C1 segment of cervical spinal cord (tissue), 14 donors: ENCODE measurements at places on chromosomes 2 and 18.
A peak's percentile ranks its signal among the peaks of the same experiment; 100 is the strongest.

DNA sequence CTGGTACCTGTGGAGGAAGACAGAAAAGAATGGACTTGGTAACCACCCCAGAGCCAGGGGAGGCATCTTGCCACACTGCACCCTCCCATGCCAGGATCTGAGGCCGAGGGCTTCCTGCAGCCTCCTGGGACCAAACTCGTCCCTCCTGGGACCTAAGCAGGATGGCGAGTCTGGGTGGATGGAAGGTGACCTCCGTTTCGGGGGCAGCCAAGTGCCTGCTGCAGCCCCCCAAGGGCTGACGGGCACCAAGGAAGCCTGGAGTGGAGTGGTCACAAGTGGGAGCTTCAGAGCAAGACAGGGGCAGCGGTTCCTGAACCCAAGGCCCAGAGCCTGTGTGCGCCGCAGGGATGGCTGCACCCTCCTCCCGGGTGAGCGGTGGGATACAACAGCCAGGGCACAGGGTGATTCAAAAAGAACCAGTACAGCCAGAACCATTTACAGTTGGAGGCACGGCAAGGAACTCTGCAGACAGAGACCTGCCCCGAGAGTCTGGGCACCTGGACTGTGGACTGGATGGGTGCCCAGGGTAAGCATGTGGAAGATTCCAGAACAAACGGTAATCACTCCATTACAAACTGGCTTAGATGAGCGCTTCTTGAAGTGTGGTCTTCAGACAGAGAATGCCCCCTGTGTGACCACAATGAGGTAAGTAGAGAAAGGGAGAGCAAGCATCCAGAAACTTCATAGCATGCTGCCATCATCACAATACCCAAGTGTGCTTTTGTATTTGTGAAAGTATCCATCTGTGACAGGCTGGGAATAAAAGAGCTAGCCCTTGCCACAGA is 12.1 kb downstream of the HS1BP3 start:
- DNase-seq = no peak

DNA sequence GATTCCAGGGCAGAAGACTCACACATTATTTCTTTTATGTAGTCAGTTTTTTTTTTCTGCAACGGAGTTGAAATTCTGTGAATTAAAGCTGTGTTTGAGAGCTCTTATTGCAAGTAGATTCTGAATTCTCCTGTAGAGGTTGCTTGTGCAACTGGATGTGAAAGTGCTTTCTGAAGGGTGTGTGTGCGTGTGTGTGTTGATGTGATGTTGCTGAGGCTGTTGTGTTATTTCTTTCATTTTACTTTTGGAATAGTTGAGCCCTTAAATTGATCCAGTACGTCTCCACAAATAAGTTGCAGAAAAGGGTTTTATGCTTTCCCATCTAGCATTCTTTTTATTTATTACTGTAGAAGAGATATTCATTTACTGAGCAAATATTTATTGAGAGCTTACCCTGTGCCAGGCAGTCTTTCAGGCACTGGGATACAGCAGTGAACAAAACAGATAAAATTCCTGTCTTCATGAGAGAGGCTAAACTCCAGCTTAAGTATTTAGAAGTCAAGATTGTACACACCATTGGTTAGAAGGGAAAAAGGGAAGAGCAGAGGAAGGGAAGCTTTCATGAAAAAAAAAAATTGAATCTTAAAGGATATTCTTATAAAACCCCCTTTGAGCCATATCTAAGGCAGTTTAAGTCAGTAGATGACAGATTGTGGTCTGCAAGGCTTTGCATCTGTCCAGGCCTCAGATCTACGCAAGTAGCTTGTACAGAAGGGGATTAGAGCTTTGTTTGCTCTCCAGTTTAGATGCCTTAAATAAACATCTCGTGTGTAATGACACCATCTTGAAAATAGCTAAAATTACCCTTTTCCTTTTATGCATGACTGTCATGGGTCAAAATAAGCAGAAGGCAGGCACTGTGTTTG is 58.2 kb downstream of the MYO1B start:
- no peak for DNase-seq

GRCh38 chr2:127176371-127177311 is 43.5 kb downstream of the CYP27C1 start:
- DNase-seq = peak; percentile 49

GRCh38 chr2:181985632-181986205 is at the start of gene PPP1R1C:
TSS of gene PPP1R1C (plus strand) at chr2:181985853. CDS start at chr2:181986111, 258 bp downstream.
- DNase-seq = peak; percentile 38

GRCh38 chr2:209138079-209138478 is 285.8 kb upstream of the MAP2 start:
- no peak for DNase-seq

DNA sequence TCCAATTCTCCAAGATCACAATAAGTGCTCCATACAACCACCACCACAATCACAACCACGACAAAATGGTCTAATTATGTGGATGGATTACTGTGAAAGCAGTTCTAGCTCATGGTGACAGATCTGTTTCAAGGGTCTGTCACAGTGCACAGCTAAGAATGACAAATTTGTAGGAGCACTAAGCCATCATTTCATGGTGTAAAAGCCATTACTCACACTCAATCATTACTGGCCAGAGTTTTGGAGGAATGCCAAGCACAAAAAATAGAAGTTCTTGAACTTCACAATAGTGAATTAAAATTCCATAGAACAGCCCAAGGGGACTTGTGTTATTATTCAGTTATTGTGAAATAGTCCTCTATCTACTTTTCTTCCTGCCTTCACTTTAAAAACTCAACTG is 2.3 kb downstream of the CPS1 start:
- DNase-seq = no peak

DNA sequence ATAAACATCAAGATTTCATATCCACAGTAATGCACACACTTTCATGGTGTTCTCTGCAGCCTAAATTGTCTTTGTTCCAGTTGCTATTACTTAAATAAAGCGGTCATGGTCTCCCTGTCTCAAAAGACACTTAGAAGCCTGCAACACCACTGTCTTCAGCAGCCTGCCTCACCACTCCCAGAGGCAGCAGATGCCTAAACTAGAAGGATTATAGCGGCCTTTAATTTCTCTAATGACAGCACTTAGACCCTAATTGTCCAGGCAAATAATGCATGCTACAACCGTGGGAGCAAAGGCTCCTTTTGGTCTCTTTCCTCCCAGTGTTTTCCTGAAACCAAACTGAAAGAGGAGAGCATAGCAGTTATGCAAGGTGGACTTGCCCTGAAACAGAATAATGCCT is 248.8 kb upstream of the SLC39A10 start:
- DNase-seq = no peak

- DNase-seq = no peak
These were observed 46.3 kb downstream of the ITSN2 start for GRCh38 chr2:24313744-24314632.

DNA sequence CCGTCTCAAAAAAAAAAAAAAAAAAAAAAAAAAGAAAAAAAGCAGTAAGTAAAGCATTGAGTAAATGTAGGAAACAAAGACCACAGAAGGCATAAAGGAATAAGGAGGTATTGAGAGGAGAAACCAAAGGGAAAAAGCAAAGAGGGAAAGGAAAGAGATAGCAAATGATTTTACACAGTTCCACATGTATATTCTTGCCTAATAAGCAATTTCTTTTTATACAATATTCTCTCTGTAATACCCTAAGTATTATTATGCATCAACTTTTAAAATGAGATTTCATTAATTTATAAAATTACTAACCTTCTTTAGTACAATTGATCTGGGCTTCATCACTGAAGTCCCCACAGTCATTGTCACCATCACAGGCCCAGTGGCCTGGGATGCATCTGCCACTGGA is 1180.9 kb downstream of the LRP1B start:
- no peak for DNase-seq

- DNase-seq = no peak
These were observed 48.3 kb upstream of the LAMA1 start for GRCh38 chr18:7165846-7166393.
